Calu3 (cell line): ENCODE measurements at places on chromosomes 13 and 19. TPM values are rescaled to one million over a fixed set of nuclear protein-coding genes. Genes with fewer than 3 reads are reported as not detected.

DNA sequence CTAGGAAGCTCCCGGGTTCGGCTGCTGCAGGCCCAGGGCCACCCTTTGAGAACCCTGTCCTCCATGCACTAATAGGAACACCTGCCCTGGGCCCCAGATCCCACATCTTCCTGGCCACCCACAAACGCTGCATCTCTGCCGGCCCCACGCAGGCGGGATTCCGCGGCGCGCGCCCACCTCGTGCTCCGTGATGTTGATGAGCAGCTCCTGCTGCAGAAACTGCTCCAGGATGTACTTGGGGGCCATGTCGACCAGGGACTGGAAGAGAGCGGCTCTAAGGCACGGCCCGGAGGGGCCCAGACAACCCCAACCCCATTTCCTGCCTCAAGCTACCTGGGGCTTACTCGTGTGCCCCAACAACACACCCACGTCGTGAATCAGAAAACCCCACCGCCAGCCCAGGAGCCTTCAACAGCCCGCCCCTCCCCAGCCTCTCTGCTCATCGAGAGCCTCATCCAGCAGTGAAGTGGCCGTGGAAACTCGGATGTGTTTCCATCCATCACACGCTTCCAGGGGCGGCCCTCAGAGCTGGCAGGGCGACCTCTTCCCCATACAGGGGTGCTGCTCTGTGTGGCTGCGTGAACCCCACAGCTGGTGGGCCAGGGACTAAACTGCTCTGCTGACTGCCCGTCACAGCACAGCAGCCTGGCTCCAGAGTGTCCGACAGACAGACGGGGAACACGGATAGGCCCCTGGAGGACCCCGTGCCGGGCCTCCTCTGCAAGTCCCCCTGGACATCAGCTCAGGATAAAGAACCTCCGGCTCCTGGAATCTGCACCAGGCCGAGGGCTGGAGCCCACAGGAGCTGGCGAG, 4.2 kb downstream of the POLR2E start:
- no peak for DNase-seq

DNA sequence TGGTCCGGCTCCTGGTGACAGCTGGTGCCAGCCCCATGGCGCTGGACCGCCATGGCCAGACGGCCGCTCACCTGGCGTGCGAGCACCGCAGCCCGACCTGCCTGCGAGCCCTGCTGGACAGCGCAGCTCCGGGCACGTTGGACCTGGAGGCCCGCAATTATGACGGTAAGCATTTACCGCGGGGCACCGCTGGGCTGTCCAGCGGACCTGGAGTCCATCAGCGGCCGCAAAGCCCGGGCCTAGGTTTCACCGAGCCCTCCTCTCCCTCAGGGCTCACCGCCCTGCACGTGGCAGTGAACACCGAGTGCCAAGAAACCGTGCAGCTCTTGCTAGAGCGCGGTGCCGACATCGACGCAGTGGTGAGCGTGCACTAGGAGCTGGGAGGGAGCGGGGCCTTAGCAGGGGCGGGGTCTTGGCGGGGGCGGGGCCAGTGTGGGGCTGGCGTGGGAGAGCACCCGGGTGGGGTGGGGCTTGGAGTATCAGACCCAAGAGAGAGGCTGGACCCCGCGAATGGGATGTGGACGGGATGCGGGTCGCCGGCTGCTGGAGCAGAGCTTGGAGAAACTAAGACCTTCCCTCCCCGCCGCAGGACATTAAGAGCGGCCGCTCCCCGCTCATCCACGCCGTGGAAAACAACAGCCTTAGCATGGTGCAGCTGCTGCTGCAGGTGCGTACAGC, 8.7 kb downstream of the BCL3 start:
- no peak for DNase-seq

DNA sequence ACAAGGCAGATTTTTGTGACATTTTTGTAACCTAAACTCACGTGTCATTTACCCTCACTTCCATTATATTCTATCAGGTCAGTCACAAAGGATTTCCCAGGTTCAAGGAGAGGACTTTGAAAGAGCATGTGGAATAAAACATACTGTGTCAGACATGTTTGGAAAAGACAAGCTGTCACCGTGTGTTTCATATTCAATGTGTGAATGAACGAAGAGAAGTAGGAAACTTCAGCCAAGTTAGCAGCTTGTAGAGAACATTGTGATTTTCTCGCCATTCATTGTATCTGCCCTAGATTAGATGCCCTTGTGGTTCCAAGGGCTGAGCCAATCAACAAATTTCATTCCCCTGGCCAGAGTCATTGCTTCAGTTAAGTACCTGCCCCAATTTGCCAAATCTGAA, 2288.9 kb upstream of the PCDH20 start:
- no peak for DNase-seq

DNA sequence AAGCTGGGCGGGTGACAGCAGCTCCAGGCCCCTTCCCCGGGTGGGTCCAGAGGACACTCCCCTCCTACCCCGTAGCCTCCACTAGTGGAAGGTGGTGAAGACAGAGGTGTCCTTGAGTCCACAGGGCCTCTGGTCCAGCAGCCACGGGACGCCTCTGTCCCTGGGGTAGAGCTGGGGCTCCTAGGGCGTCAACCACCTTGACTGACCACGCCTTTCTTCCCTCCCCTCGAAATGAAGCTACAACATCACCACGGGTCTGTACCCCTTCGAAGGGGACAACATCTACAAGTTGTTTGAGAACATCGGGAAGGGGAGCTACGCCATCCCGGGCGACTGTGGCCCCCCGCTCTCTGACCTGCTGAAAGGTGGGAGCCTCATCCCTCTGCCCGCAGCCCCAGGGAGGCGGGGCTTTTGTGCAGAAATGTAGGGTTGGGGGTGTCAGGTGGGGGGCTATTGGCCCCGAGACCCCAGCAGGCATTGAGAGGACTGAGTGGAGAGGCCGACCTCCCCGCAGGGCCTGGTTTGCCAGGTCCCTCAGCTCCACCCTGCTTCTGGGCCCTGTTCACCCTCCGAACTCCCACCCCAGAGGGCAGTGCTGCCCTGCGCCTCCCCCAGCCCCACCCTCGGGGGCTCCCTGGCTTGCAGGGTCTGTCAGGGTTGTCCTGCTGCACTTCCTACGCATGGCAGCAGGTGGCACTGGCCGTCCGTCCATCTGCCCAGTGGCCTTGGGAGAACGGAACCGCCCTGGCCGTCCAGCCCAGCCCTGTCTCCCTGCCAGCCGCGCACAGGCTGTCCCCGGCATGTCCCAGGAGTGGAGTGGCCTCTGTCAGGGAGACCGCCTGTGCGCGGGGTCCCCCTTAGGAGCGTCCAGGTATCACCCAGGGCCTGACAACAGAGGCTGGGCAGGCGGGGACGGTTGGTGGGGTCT, 15.7 kb downstream of the STK11 start:
- DNase-seq: no peak

DNA sequence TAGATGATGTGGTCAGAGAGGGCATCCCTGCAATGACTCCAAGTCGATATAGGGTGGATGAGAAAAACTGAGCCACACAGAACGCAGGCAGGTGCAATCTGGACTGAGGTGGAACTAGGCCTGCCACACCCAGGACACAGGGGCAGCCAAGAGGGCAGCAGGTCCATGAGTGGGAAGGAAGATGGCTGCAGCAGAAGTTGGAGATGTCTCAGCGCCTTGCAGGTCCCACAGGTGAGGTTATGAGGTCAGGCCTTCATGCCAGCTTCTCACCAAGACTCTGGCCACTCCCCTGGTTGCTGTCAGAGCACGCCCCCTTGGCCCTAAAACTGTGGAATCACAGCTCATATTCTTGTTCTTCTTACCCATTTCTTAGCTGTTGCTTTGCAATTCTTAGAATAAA, 147.7 kb upstream of the VSTM2B start:
- no peak for DNase-seq

GRCh38 chr13:110957181-110957884, 42.5 kb upstream of the ANKRD10 start:
- no peak for DNase-seq

DNA sequence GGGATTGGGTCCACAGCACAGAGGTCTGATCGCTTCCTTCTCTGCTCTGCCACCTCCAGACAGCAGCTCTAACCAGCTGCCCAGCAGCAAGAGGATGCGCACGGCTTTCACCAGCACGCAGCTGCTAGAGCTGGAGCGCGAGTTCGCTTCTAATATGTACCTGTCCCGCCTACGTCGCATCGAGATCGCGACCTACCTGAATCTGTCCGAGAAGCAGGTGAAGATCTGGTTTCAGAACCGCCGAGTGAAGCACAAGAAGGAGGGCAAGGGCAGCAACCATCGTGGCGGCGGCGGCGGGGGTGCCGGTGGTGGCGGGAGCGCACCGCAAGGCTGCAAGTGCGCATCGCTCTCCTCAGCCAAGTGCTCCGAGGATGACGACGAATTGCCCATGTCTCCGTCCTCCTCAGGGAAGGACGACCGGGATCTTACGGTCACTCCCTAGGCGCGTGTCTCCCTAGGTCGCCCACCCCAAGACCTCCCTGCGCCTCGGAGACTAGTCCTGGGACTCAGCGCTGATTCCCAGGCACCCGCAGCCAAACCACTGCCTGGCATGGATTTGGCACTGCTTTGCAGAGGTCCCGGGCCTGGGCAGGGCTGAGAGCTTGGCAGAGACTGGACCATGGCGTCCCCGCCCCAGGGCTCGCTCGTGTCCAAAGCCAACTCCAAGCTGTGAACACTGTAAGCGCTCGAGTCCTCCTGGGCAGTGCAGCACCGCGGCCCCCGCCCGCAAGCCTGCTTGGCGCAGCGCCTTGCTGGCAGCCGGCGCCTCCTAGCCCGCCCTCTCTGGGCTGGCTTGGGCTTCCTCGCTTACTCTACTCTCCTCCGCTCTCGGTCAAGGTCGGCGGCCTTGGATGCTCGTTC, 1.5 kb downstream of the GSX1 start:
- DNase-seq: no peak

- no peak for DNase-seq
These were observed 923 bp downstream of the DOCK9 start for GRCh38 chr13:98976941-98977340.

DNA sequence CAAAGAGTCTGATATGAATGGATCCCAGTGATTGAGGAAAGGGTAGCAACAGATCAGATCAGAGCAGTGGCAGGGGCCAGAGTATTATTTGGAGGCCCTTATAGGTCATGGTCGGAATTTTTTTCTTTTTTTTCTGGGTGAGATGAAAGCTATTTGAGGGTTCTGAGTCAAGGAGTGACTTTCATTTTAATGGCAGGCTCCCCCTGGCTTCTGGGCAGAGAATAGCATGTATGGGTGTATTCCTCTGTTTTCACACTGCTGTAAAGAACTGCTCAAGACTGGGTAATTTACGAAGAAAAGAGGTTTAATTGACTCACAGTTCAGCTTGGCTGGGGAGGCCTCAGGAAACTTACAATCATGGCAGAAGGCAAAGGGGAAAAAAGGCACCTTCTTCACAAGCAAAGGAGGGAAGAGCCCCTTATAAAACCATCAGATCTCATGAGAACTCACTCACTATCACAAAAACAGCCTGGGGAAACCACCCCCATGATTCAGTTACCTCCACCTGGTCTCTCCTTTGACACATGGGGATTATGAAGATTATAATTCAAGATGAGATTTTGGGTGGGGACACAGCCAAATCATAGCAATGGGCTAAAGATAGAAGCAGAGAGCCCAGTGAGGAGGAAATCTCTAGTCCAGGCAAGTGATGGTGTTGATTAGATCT, 3.0 kb upstream of the SLC6A16 start:
- peak; percentile 57 for DNase-seq

DNA sequence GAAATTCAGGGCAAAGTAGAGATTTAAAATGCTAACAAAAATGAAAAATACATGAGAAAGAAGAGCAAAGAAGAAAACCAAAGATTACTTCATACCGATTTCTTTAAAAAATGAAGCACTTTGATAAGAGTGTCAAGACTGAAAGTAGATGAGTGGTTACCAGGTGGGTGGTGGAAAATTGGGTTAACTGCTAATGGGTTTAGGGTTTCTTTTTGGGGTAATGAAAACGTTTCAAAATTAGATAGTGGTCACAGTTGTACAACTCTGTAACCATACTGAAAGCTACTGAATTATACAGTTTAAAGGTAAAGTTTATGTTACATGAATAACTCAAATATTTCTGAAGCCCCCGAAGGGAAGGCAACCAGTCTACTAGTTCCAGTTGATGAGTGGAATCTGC, 179.4 kb downstream of the NDFIP2 start:
- no peak for DNase-seq

DNA sequence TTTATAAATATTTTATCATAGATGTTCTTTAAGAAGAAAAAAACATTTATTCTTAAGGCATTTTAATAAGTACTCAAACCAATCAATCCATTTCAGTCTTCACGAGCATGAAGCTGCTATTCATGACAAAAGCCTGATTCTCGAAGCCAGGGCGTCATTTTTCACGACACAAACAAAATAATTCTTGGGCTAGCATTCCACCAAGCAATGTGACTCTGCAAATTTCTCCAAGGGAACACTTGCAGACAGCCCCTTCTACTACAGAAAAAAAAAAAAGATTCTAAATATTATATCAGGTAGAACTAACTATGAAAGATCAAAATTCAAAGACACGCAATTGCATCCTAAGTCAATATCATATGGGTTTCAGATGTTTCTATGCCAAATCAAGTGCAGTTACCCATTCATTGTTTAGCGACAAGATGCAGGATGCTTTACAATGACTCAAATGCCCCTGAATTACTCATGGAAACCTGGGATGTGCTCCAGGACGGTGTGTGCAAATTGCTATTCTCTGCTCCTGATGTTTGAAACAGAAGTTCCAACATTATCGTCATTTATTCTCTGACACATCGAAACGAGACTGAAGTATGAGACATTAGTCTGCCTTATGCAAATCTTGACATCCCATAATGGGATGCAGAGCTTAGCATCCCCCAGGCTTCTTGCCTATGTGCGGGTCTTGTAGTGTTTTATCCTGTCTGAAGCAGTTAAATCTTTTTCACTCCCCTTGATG, 517.7 kb downstream of the MYO16 start:
- DNase-seq: no peak

Gene PCDH20
- not detected in 2 replicates for total RNA-seq

Gene BLOC1S3
- 22.7 and 25.2 TPM in 2 replicates for total RNA-seq

Gene MYPOP
- 11.9 and 13.1 TPM in 2 replicates for total RNA-seq

Gene ZNF681
- 3.7 and 6.9 TPM in 2 replicates for total RNA-seq

Gene SWSAP1
- 1.7 and 2.0 TPM in 2 replicates for total RNA-seq

Gene REEP6
- 13.9 and 16.2 TPM in 2 replicates for total RNA-seq

Gene ZNF700
- 11.4 and 11.7 TPM in 2 replicates for total RNA-seq

Gene ZNF723
- total RNA-seq: not detected in 2 replicates
